ENCODE measurements at places on chromosomes 13 and 19. TPM values are rescaled to one million over a fixed set of nuclear protein-coding genes. Genes with fewer than 3 reads are reported as not detected.
A peak's percentile ranks its signal among the peaks of the same experiment; 100 is the strongest.

The PRTN3 gene
- polyA plus RNA-seq = 0.39 TPM

The LILRB1 gene
- not detected for polyA plus RNA-seq

The C19orf33 gene
- polyA plus RNA-seq = 489 TPM

The UHRF1 gene
- polyA plus RNA-seq = 52.3 TPM

The INAFM1 gene
- 5.7 TPM for polyA plus RNA-seq

The CRLF1 gene
- polyA plus RNA-seq = 2.7 TPM

The ZNF121 gene
- polyA plus RNA-seq = 5.1 TPM

The HRC gene
- polyA plus RNA-seq = not detected

The TMEM221 gene
- 0.52 TPM for polyA plus RNA-seq

DNA sequence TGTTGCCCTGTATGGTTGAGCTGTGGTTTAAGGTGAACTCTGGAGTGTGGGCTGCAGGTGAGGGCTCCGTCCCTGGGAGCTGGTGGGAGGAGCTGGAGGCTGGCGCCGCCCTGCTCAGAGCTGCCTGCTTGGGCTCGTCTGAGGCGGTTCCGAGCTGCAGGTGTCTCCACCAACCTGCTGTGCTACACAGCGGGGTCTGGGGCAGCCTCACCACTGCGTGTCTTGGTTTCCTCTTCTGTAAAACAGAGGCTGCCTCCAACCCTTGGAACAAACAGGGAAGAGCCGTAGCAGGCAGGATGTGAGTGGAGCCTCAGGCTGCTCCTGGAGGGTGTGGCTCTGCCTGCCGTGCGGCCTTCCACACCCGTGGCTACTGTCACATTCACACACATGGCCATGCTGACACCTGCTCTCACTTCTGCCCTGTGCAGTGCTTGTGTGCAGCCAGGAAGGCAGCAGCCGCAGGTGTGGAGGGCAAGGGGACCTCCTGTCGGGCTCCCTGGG, 21.4 kb downstream of the NAXD start:
- no peak for DNase-seq

GRCh38 chr13:113169277-113170272, 11.1 kb downstream of the PROZ start:
- no peak for DNase-seq

- DNase-seq = no peak
These were observed 32.4 kb downstream of the GPR42 start for GRCh38 chr19:35403116-35403760.

DNA sequence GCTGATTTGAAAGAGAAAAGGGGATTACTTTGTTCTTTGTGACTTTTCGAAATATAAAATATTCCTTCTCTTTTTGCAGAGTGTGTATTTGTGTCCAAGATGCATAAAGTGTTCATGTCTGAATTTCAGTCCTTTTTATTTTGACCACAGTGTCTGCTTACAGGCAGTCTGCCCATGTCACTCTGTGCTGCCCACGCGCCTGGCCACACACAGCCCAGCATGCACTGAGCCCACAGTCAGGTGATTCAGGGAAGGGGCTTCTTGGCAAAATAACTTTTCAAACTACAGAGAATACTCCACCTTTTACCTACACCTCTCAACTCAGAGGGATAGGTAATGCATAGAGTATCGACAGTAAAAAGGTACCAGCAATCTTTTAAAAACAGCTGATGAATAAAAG, 142.5 kb upstream of the TRPC4 start:
- no peak for DNase-seq

- no peak for DNase-seq
These were observed 23.6 kb upstream of the PHF11 start for GRCh38 chr13:49472186-49472585.

- DNase-seq = peak; percentile 72
These were observed 18.8 kb upstream of the EDDM13 start for GRCh38 chr19:56253737-56254136.

DNA sequence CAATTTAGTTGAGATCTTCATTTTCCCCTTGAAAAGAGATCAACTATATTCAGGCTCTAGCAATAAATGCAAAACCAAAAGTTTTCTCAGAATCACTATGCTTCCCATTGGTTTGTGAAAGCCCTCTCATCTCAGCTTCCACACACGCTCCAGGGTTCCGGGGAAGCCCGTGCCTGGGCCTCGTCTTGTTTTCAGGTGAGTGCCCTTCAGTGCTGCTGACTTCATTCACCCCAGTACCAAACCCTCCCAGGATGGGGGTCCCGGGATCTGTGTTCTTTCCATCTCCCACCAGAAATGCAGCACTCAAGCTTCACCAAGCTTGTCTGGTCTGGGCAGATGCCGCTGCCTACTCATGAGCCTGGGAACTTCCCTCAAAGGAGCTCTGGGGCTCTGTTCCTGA, 97.7 kb downstream of the TEX29 start:
- DNase-seq = no peak

GRCh38 chr13:94761407-94761806, 49.1 kb upstream of the SOX21 start:
- DNase-seq = no peak

- no peak for DNase-seq
These were observed 247.4 kb downstream of the OXGR1 start for GRCh38 chr13:96746886-96747285.

DNA sequence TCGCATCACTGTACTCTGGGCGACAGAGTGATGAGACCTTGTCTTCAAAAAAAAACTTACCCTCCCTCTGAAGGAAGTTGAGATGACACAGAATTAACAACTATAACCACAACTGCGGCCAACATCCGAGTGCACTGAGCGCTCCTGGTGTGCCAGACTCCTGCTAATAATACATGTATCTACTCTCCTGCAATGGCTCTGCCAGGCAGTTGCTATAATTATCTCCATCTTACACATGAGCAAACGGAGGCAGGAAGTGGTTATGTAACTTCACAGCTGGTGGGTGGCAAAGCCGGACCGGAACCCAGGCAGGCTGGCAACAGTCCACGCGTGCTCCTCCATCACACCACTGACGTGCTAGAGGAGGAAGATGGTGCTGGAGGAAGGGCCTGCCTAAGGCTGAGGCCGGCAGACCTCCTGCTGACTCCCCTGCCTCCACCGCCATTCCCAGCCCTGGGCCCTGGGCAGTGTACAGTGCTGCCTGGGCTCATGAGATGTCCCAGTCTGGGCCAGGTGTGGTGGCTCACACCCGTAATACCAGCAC, 12.6 kb downstream of the XRCC1 start:
- no peak for DNase-seq

DNA sequence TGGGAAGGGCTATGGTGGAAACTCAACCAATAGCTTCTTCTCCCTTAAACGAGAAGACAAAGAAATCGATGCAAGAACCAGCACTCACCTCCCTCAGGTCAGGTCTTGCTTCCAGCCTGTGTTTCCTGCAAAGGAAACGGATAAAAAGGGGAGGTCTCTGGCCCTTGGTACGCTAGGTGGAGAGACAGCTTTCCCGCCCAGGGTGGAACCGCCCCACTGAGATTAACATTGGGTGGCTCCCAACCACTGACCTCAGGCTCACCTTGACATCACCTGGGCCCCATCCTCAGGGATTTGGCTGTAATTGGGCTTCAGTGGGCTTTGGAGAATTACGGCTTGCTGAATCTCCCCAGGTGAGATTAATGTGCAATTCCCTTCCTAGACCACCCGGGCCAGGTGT, at the start of gene NLRP7:
Gene NLRP7, minus strand, starts transcription at position 150 of the 400 bp plus-strand sequence.
- no peak for DNase-seq

- no peak for DNase-seq
These were observed 2.9 kb downstream of the KASH5 start for GRCh38 chr19:49390929-49391359.

- DNase-seq = no peak
These were observed 288.6 kb upstream of the PCDH9 start for GRCh38 chr13:67518785-67519184.

DNA sequence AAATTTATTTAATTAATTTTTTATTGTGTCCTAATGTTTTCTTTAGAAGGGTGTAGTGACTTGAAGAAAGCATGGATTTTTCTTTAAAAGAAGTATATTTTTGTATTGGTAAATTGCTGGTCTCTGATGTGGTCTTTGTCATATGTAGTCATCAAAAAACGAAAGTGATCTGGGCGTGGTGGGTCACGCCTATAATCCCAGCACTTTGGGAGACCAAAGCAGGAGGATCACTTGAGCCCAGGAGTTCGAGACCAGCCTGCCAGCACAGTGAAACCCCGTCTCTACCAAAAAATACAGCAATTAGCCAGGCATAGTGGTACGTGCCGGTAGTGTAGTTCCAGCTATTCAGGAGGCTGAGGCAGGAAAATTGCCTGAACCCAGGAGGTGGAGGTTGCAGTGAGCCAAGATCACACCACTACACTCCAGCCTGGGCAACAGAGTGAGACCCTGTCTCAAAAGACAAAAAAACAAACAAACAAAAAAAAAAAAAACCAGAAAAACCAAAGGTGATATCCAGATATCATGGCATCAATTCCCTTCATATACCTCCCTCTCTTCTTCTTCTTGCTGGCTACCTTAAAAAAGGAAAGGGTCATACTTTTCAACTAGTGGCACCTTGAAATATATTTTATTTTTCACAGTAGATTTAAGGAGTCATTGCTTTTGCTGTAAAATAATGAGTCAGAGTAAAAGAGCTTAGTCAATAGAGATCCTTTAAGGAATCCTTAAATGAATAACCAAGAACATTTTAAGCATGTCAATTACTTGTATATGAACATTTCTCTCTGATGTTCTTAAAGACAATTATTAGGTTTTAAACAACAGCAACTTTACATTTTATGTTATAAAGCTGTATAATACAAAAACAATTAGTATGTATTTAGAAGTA, 19.9 kb downstream of the KCTD4 start:
- DNase-seq = no peak

- no peak for DNase-seq
These were observed 309.1 kb downstream of the KLF5 start for GRCh38 chr13:73367886-73368285.

DNA sequence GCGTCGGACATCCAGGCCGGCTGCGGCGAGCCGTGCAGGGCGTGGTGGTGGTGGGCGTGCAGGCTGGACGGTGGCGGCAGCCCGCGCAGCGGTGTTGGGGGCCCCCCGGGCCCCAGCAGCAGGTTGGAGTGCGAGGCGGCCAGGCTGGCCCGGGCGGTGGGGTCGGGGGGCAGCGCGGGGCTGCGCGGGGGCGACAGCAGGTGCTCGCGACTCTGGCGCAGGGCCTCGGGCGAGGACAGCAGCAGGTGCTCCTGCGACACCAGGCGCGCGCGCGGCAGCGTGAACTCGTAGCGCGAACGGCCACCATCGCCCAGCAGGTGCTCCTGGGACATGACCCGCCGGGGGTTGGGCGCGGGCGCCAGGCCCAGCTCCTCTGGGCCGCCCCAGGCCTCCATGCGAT, 9.8 kb downstream of the SHISA7 start:
- no peak for DNase-seq

DNA sequence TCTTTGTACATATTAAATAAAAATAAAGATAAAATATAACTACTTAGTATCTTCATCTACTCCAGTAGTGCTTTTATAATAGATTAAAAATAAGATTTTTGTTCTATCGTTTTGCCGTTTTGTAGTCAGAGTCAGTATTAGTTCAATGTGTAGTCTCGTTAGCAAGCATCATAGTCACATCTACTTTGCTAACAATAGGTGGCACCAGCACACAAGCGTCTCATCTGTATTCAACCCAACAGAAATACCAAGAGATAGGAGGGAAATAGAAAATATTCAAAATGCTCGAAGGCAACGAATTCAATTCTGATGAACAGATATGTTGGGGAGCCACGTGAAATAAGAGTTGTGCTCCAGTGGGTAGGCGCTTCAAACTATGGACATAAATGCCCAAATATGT, 21.4 kb upstream of the MICU2 start:
- DNase-seq = peak; percentile 45

- no peak for DNase-seq
These were observed 483.1 kb downstream of the GPC6 start for GRCh38 chr13:93709506-93710244.

DNA sequence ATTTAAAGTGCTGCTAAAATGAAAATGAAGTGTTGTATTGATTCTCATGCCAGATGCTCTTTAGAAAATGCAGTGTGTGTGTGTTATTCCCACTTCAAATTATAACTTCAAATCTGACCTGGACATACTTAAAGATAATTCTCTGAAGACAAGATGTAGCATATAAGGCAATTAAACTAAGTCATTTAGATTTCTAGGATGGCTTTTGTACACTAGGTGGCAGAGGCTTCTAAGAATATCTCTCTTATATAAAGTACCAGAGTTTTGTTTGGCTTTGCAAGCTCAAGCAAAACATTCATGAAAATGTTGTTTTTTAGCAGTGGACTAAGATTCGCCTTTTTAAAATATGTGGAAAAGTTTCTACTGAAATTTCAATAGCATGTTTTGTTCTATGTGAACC, 407.2 kb downstream of the GPC5 start:
- no peak for DNase-seq

DNA sequence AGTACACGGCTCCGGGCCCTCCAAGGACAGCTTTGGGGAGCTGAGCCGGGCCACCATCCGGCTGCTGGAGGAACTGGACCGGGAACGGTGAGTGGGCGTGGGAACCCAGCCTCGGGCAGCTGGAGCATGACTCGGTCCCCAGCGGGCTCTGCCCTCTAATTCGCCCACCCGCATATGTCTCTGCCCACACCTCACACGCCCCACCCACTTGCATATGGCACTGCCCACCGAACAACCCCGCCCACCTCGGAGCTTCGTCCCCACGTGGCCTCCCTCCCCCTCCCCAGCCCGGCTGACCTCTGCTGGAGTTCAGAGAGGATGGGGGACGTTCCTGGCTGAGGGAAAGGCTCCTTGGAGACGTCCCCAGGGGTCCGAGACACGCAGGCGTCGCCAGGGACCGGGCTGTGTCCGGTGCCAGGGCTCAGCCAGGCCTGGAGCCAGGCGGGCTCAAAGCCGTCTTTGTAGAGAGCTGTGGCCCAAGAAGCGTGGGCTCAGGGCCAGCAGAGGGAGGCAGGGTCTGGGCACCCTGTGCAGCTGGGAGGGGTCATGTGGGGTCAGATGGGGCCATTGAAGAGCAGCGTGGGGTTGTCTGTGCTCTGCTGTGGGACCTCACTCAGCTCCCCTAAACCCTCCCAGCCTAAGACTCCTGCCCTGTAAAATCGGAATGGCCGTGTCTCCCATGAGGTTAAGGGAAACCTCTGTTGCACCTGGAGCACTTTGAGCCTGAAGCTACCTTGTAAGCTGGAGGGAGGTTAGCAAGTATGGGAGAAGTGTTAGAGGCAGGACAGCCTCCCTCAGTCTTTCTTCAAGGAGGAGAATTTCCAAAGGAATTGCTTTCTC, 3.8 kb downstream of the APC2 start:
- DNase-seq = no peak

- DNase-seq = no peak
These were observed 418.1 kb upstream of the ARGLU1 start for GRCh38 chr13:106986033-106986484.

- peak; percentile 86 for DNase-seq
These were observed 10.7 kb downstream of the PTGIR start for GRCh38 chr19:46614114-46614722.

DNA sequence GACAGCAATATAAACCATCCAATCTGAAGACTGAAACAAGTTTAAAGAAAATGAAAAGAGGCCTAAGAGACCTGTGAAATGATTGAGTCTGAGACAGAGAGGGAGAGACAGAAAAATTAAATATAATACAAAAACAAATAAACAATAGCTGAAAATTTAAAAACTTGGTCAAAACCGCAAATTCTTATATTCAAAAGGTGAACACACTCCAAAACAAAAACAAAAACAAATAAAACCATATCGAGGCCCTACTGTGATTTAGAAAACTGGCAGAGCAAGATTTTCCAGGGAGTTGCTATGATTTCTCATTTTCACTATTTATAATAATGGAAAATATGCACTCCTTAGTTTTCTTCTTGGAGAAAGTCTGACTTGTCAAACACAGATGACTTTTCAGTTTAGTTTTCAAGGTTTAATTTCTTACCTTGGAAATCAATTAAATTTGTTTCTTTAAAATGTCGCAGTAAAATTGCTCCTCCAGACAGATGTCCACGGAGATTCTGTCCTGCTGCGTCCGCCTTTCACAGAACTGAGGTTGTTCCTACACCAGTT, 1420.3 kb downstream of the UQCRFS1 start:
- no peak for DNase-seq

GRCh38 chr13:30334663-30335386, 27.5 kb upstream of the KATNAL1 start:
- DNase-seq = peak; percentile 44

All from A549 (cell line).